ENCODE measurements at places on chromosomes 1 and 21.

DNA sequence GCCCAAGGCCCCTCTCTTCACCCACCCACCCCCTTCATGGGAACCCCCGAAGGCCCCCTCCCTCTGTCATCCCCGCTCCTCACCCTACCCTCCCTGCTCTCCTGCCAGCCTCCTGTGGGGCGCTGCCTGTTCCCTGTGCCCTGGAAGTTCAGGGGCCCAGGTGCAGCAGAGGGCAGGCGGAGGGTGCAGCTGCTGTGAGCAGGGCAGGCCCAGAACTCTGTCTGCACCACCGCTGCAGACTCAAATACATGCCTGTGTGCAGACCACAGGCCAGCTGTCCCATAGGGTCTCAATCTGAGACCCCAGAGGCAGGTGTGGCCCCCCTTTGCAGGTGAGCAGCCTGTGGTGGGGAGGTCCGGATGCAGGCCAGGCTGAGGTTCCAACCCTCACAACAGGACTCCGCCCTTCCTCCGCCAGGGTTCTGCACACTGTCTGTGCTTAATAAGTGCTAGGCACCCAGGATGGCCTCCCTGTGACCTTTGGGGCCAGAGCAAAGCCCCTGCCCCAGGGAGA lies 62.5 kb downstream of the WNT9A start:
- DNase-seq: no peak

DNA sequence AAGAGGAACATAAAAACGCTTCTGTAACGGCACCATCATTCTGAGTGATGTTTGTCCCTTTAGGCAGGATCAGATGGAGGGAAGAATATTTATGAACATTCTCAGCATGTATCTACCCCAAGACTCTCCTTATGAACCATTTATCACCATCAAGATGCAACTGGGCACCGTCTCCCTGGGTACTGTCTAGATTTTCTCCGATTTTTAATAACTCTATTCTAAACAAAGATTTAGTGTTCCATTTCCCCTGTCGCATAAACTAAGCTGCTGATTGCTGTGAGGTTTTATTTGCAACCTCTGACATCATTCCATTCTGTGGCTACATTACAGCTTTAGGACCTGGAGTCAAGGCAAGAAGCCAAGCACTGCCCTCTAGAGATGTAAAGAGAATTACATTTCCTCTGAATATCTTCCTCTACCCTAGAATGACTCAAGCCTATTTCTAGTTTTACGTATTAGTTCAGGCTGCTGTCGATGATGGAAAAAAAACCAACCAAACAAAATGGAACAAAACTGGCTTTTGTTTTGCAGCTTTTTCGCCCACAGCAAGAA lies 130.1 kb upstream of the MAP1LC3C start:
- DNase-seq: peak; percentile 4

- DNase-seq: no peak
Observed at GRCh38 chr1:39818482-39818881, 29.8 kb upstream of the BMP8B start.

DNA sequence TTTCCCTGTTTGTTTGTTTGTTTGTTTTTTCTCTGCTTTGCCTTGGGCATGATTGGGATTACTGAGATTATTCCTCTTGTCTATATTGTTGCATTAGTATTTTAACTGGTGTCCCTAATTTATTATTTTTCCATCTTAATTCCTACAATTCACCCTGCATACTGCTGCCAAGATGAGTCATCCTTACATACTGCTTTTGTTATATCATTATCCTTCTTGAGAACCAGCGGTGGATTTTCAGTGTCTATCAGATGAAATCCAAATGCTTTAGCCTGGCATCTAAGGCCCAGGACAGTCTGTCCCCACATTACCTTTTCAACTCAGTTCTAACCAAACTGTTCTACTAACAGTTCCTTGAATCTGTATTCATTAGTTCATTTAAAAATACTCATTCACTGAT lies 101.7 kb downstream of the OLFML2B start:
- peak; percentile 58 for DNase-seq

DNA sequence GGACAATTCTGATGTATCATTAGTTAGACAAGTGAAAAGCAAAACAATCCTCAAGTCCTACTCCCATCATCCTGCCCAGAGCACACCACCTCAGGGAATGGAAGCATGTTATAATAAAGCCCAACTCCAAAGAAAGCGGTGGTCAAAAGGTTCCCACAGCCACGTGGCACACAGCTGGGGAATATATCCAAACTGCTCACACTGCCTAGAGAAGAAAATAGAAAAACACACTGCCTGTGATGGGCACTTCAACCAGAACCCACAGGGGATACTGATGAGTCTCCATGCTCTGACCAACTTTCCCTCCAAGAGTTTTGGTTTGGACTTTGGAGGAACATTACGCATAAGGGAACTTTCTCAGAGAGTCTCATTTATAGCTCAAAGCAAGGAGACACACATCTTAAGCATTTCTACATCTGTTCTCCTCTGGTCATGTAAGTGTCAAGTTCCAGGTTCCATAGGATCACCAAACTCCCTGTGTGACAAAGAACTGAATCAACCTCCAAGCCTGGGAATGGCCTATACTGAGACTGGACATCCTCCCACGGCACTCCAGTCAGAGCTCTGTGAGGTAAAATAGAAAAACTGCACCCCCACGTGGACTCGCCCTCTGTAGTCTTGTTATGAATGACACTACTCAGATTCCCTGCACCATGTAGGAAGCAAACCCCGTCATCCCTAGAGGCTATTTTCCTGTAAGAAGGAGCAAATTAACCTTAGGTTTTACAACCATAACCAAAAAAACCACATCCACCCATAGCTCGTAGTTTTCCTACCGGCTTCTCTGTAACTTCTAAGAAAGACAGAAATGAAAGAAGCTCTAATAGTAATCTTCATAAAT lies 12.2 kb downstream of the DSTYK start:
- DNase-seq: no peak

- DNase-seq: no peak
Observed at GRCh38 chr1:3584915-3585314, 26.4 kb downstream of the MEGF6 start.

- no peak for DNase-seq
Observed at GRCh38 chr21:37865156-37865555, 51.1 kb downstream of the KCNJ6 start.

DNA sequence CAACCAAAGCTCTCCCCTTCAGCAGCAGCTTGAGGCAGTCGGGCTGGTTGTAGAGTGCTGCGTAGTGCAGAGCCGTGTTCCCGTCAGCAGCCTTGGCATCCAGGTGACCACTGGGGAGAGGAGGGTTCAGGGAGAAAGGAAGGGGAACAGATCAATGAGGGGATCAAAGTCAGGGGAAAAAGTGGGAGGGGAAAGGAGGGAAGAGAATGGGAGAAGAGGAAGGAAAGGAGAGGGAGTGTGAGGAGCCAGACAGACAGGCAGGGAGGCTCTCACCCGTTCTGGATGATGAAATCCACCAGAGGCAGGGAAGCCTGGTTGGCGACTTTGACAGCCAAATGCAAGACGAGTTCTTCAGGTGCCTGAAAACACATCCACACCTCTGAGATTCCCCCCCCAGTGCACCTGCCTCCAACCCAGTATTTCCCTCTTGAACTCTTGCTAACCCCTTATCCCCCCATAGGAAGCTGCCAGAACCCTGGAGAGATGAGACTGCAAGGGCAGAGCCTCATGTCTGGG lies 9.8 kb upstream of the TCEA3 start:
- no peak for DNase-seq

- no peak for DNase-seq
Observed at GRCh38 chr1:37944816-37945215, 2.0 kb downstream of the INPP5B start.

- DNase-seq: peak; percentile 50
Observed at GRCh38 chr1:88736633-88737248, 52.7 kb downstream of the PKN2 start.

- DNase-seq: no peak
Observed at GRCh38 chr1:150164224-150164623, 14.5 kb downstream of the PLEKHO1 start.

DNA sequence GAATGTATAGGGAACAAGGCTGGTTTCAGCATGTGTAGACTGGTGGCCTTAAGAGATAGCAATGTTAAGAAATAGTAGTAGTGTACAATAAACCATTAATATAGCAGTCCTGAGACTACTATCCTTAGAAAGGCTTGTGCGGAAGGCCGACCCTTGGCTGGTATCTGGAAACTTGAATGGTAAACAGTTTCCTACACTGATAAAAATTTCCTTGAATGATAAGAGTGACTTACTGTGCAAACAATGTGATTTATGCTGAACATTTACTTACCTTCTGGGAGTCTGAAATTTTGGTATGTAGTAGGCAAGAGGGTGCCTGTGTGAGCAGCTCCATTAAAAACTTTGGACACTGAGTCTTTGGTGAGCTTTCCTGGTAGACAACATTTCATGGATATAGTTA lies 44.7 kb downstream of the MAST2 start:
- DNase-seq: no peak

DNA sequence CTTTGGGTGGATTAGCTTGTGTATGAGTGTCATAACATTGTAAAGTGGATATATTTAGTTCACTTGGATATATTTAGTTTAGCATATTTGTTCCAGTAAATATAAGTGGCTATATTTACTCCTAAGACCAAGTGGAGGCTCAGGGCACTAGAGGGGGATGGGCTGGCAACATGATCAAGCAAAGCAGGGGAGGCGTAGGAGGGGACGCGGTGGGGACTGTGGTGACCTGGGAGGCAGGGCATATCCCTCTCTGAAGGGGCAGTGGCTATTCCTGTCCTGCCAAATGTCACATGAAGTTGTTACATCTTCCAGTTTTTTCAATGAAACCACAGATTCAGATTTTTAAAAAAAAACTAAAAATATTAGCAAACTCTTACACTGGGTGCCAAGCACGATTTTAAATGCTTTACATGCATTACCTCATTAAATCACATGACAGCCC lies 51.9 kb upstream of the EDN2 start:
- DNase-seq: no peak

DNA sequence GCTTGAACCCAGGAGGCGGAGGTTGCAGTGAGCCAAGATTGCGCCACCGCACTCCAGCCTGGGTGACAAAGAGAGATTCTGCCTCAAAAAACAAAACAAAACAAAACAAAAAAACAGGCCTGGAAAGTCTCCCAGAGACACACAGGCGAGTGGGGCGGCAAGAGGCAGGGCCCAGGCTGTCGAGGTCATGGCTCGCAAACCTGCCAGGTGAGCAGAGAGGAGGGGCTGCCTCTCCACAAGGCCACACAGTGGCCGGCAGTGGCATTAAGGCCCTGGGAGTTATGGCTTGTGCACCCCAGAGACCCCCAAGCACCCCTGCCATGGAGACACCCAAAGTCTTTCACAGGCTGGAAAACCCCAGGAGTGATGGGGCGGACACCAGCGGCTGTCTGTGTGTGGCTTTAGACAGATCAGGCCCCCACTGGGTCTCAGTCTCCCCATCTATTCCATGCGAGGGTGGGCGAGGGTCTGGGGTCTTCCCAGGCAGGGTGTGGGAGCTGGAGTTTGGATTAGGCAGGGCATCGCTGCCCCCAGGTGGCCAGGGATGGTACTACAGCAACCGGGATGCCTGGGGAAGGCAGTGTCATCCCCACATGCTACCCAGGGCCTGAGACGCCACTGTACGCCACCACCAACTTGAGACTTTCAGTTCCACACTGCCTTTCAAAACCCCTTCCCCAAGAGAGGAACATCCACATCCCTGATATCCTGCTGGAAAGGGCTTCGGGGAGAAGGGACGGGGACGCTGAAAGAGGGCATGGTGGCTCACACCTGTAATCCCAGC lies 7.3 kb upstream of the CTRC start:
- no peak for DNase-seq

GRCh38 chr1:215636258-215636965 lies 69.3 kb downstream of the KCTD3 start:
- DNase-seq: no peak

GRCh38 chr1:245322673-245323072 lies 167.9 kb downstream of the KIF26B start:
- DNase-seq: no peak

DNA sequence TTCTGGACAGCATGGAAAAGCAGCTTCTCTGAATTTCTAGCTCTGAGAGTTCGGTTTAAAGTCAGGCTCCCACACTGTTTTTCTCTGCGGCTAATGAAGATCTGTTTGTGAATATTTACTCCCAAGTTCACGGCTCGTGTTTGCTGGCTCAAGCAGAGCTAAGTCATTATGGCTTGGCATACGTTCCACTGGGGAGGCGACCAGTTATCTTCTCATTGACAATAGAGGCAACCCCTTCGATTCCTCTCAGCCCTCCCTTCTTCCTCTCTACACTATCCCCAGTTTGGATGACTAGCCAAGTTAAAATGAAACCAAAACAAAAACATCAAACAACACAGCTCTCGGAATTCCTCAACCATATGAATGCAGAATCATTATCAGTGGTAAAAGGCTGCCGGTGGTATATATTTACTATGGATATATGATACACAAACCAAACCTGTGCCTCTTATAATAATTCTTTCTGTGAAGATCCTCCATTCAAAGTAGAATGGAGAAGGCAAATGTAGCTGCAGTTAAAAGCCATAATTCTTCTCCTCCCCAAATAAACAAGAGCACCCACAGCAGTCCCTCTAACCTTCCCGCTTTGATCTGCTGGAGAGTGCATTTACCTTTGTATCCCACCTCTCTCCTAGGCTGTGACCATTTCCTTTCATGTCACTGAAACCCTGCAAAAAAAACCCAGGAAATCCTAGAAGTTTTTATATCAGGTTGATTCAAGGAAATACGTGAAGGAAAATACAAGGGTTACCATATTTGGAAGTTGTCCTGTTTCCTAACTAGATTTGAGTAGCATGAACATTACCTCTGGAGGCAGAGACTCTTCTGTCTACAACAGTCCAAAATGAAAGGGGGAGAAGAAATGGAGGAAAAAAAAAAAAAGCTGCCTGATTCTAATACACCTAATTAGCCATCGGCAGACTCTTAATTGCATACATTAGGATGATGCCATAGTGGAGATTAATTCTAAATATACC lies 108.3 kb upstream of the USH2A start:
- DNase-seq: peak; percentile 39

GRCh38 chr21:36542312-36543101 lies 62.6 kb upstream of the CLDN14 start:
- DNase-seq: no peak

- DNase-seq: no peak
Observed at GRCh38 chr1:168833362-168833761, 104.4 kb upstream of the DPT start.

DNA sequence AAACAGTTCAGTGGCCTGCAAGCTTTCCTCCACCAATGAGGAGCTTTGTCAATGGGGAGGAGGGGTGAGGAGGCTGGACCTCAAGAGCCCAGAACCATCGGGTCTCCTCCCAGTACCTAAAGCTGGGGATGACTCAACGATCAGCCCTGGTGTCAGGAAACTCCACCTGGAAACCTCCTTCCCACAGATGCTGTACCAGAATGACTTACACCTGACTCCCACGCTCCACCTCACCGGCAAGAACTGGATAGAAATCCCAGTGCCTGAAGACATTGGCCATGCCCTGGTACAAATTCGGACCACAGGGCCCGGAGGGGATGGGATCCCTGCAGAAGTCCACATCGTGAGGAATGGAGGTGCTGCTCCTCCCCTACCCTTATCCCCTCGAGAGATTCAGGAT lies 11.4 kb downstream of the TMEM81 start:
- DNase-seq: no peak

GRCh38 chr1:174274452-174274851 lies 115.1 kb downstream of the RABGAP1L start:
- DNase-seq: no peak

- DNase-seq: no peak
Observed at GRCh38 chr1:190759807-190760206, 282.1 kb upstream of the BRINP3 start.
